ENCODE measurements at places on chromosomes 6 and 20.

DNA sequence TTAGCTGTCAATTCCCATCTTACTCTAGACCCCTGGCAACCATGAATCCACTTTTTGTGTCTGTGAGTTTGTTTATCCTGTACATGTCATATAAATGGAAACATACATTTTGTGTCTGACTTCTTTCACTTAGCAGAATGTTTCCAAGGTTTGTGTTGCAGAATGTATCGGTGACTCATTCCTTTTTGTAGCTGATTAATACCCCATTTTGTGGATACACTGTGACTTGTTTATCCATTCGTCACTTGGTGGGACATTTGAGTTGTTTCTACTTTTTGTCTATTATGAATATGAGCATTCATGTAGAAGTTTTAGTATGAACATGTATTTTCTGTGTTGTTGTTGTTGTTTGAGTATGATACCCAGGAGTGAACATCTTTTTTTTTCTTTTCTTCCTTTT, 21.4 kb downstream of the CDYL start:
- H3K36me3 ChIP-seq = no peaks in the 10 kb centered on the region
- H3K4me3 ChIP-seq = no peak overlapping the region
- H3K4me1 ChIP-seq = peaks cover 8% of the 10 kb centered on the region
- no peak for DNase-seq
- no peaks in the 10 kb centered on the region for H3K27me3 ChIP-seq

GRCh38 chr6:122028933-122029522, 370.4 kb upstream of the HSF2 start:
- peaks cover 6% of the 10 kb centered on the region for H3K4me1 ChIP-seq
- H3K27ac ChIP-seq = no peak overlapping the region
- H3K4me3 ChIP-seq = no peak overlapping the region
- no peaks in the 10 kb centered on the region for H3K36me3 ChIP-seq

- no peaks in the 10 kb centered on the region for H3K36me3 ChIP-seq
- DNase-seq = no peak
- H3K27me3 ChIP-seq = peaks cover 11% of the 10 kb centered on the region
Measured at GRCh38 chr6:168450917-168451316, 9.9 kb downstream of the SMOC2 start.

DNA sequence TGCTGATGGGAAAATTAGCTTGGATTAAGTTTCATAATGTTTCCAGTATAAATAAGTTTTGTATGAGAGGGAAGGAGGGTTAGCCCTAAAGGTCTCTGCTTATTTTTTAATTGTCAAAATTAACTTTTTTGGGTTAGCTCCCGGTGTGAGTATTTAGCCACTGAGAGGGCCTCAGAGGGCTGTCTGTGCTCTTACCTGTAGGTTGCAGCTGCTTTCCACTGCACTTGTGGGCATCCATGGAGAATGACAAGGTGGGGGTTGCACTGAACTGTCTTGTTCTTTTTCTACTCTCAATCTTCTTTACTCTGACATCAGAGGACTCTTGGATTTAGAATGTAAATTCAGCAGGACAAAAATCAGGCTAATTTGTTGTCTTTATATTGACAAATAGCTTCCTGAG, 81.4 kb downstream of the CD164 start:
- H3K4me3 ChIP-seq = no peak overlapping the region
- no peak for DNase-seq
- H3K27ac ChIP-seq = no peak overlapping the region
- no peaks in the 10 kb centered on the region for H3K36me3 ChIP-seq
- peaks cover 23% of the 10 kb centered on the region for H3K4me1 ChIP-seq
- H3K27me3 ChIP-seq = no peaks in the 10 kb centered on the region

GRCh38 chr6:90347411-90347851, 50.8 kb upstream of the BACH2 start:
- H3K4me3 ChIP-seq = no peak overlapping the region
- H3K4me1 ChIP-seq = no peaks in the 10 kb centered on the region
- H3K27ac ChIP-seq = no peak overlapping the region
- no peak for DNase-seq

DNA sequence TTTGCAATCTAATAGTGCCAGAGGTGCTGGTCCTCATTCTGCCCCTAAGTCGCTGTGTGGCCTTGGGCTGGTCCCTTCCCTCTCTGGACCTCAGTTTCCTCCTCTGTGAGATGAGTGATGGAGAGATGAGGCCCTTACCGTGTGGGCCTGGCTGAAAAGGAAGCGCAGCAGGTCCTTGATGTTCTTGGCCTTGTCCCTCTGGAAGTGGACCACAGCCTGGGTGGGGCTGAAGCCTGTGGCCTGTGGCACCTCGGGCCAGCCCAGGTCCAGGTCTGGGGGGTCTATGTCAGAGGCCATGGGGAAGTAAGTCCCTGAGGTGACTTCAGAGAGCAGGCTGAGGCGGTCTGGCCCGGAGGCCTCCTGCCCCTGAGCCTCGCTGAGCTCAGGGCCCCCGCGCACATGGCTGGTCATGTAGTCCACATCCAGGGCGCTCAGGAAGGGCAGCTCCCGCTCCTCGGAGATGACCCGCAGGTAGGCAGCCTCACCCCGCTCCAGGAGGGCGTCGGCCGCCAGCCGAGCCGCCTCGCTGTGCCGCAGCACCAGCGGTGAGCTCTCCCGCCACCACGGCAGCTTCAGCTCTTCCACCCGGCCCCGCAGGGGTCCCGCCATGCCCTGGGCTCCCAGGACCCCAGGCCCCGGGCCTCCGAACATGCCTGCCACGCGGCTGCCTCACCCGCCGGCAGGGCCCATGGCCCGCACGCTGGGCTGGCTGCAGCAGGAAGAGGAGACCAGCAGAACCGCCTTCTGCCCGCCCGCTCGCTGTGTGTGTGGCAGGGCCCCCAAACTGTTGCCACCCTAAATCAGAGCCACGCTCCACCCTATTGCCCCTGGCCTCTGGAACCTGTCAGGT, at the start of gene FAM83C:
TSS of gene FAM83C (minus strand) at position 772 of the 850 bp plus-strand sequence. CDS start at position 651, 121 bp downstream.
- H3K4me1 ChIP-seq = no peaks in the 10 kb centered on the region
- H3K4me3 ChIP-seq = no peak within 1 kb of the TSS
- H3K27me3 ChIP-seq = peaks cover 29% of the 10 kb centered on the region
- no peaks in the 10 kb centered on the region for H3K36me3 ChIP-seq
- no peak for DNase-seq

Measured in lower lobe of right lung (tissue), 2 donors.